ENCODE measurements at places on chromosomes 12 and 14. TPM values are rescaled to one million over a fixed set of nuclear protein-coding genes. Genes with fewer than 3 reads are reported as not detected.

DNA sequence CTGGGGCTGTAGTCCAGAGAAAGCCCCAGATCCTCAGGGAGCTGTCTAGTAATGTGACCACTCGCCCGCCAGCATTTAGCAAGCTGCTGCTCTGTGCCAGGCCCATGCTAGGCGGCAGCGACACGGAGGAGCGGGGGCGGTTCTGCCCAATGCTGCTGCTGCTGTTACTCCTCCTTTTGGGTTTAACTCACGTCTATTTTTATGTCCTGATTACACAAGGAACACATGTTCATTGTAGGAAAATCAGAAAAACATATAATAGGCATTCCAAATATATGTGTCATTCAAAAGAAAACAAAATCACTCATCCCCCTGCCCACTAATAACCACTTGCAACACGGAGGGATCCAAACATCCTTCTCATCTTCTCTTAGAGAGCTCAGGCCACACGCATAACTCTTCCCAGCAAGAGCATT, 30.4 kb downstream of the CCDC92 start:
- H3K27me3 ChIP-seq, result no peaks in the 10 kb centered on the region
- DNase-seq, result no peak
- H3K4me1 ChIP-seq, result no peaks in the 10 kb centered on the region
- H3K27ac ChIP-seq, result no peak overlapping the region
- H3K4me3 ChIP-seq, result no peak overlapping the region

DNA sequence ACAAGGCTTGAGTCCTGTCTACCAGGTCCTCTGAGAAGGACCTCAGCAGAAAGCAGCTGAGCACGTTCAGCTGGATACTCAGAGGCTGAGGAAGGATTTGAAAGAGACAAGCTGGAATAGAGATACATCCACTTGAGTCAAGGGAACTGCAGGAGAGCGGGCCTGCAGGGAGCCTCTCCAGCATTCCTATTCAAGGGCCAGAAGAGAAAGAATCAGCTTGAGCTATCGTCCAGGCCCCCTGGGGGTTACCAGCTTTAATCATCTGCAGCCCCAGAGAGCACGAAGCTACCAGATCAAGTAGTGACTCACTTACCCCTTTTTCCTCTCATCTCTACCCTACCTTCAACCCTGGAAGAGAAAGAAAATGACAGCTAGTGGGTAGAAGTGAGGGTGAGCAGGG, 80.9 kb downstream of the NDUFA12 start:
- H3K27me3 ChIP-seq, result no peaks in the 10 kb centered on the region
- no peaks in the 10 kb centered on the region for H3K4me1 ChIP-seq
- H3K36me3 ChIP-seq, result no peaks in the 10 kb centered on the region
- H3K4me3 ChIP-seq, result no peak overlapping the region
- DNase-seq, result no peak

GRCh38 chr12:2009623-2010022, 5.4 kb upstream of the DCP1B start:
- DNase-seq, result no peak
- no peaks in the 10 kb centered on the region for H3K36me3 ChIP-seq
- peaks cover 7% of the 10 kb centered on the region for H3K4me1 ChIP-seq
- H3K27me3 ChIP-seq, result no peaks in the 10 kb centered on the region

DNA sequence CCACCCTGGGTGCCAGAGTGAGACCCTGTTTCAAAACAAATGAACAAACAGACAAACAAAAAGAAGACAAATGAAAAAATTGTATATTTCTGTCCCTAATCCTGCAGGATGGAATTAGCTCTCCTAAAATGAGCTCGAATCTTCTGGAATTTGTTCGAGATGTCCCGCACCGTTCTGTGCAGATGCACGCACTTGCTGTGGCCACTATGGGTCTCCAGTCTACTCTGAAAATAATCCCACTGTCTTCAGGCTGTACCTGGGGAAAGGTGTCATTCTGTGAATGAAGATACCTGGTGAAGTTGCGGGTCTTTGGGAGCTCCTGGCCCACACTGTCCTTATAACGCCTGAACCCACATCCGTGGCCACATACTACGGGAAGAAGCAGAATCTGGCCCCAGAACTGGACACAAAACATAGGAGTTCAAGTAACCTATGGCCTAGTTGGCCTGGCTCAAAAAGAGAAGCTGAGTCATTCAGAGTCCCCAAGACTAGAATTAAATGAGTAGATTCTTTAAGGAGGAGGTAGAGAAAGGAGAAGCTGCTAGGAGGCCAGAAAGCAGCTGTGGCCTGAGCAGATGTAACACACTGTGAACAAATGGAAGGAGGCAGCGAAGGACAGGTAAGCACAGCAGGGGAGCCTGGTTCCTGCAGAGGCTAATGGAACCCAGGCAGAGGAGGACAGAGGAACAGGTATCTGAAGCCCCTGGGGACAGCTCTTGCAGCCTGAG, 108.6 kb downstream of the FOXN3 start:
- no peak overlapping the region for H3K4me3 ChIP-seq
- DNase-seq, result no peak
- no peak overlapping the region for H3K27ac ChIP-seq
- H3K36me3 ChIP-seq, result no peaks in the 10 kb centered on the region
- peaks cover 20% of the 10 kb centered on the region for H3K4me1 ChIP-seq

GRCh38 chr14:75631453-75631831, 29.2 kb downstream of the ERG28 start:
- no peak overlapping the region for H3K27ac ChIP-seq
- peaks cover 11% of the 10 kb centered on the region for H3K4me1 ChIP-seq
- no peak overlapping the region for H3K4me3 ChIP-seq
- no peaks in the 10 kb centered on the region for H3K27me3 ChIP-seq
- no peaks in the 10 kb centered on the region for H3K36me3 ChIP-seq

GRCh38 chr14:38950676-38951075, 152.4 kb downstream of the SEC23A start:
- H3K27ac ChIP-seq, result no peak overlapping the region
- no peaks in the 10 kb centered on the region for H3K4me1 ChIP-seq
- H3K36me3 ChIP-seq, result no peaks in the 10 kb centered on the region
- H3K4me3 ChIP-seq, result no peak overlapping the region
- no peaks in the 10 kb centered on the region for H3K27me3 ChIP-seq
- no peak for DNase-seq

DNA sequence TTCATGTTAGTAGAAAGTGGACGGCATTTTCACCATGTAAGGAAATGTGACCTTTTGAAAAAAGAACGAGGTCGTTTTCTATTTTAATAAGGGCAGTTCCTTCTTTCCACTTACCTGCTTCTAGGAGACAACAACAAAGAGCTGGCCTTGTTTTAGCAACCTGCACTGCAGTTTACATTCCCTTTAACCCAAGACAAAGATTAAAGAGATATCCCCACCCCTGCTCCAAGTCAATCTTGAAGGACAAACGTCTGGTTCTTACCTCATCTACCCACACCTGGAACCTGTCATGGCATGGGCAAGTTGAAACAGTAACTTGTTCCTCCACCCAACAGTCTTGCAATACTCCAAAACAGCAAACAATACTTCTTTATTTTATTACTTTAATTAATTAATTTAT, 32.7 kb downstream of the ZCCHC8 start:
- peaks cover 3% of the 10 kb centered on the region for H3K36me3 ChIP-seq
- peaks cover 4% of the 10 kb centered on the region for H3K4me1 ChIP-seq
- H3K27ac ChIP-seq, result no peak overlapping the region
- H3K4me3 ChIP-seq, result no peak overlapping the region
- DNase-seq, result no peak

DNA sequence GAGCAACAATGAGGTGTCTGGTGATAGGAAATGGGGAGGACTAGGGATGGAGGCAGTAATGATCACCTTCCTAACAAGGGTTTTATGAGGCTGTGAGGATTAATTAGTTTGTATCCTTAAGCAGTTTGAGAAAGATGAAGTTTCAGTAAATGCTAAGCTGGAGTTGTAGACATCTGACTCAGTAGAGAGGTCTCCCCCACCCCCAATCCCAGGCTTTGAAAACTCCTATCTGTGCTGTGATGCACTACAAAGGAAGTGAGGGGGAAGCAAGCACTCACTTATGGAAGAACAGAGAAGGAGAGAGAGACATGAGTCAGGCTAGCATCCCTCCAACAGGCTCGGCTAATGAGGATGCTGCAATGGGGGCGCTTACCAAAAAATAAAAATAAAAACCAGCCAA, 5.5 kb upstream of the BCL11B start:
- peaks cover 2% of the 10 kb centered on the region for H3K27me3 ChIP-seq
- H3K27ac ChIP-seq, result no peak overlapping the region
- no peak for DNase-seq
- no peaks in the 10 kb centered on the region for H3K36me3 ChIP-seq

DNA sequence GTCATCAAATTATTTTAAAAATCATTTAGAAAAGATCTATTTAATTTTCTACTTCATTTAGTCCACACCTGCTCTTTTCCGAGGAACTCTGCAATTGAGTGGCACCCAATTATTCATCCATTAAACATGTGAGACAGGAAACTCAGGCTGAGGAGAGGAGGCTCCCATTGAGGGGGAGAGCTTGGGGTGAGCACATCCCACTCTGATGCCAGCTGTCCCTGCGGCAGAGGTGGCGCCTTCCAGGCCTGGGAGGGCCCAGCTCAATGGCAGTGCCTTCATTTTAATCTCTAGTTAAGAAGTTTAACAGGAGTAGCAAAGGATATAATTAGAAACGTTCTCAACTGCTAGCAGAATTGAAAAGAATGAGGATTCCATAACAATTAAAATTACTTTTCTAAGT, 92.0 kb downstream of the ITPR2 start:
- H3K4me1 ChIP-seq, result peaks cover 28% of the 10 kb centered on the region
- H3K4me3 ChIP-seq, result no peak overlapping the region
- H3K36me3 ChIP-seq, result no peaks in the 10 kb centered on the region
- no peak for DNase-seq
- no peak overlapping the region for H3K27ac ChIP-seq

Gene TSPAN31
- 16.9 TPM for polyA plus RNA-seq

Gene CTSG
- polyA plus RNA-seq, result 1.9 TPM

Measured in liver (tissue), 10 donors.